Hematopoietic multipotent progenitor cell treated with erythropoietin and hydrocortisone succinate and interleukin-3 and kit ligand, for 6 days (in vitro differentiated cells): ENCODE measurements at places on chromosomes 5 and 9.

GRCh38 chr9:37369671-37370070 lies 52.8 kb upstream of the GRHPR start:
- no peak for DNase-seq

GRCh38 chr5:98096155-98096554 lies 677.3 kb upstream of the RGMB start:
- DNase-seq: no peak

DNA sequence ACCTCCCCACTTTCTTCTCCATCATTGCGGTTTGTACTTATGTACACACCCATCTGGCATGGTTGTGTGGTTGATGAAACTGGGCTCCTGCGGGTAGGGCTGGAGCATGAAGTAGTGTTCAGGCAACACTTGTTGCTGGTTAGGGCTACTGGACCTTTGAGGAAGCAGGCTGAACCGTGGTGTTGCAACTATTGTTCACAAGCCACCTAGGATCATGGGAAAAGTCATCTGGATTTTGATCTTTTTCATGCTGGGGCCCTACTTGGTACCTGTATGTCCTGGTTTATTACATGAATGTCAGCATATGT lies 40.1 kb upstream of the TIFAB start:
- DNase-seq: no peak

DNA sequence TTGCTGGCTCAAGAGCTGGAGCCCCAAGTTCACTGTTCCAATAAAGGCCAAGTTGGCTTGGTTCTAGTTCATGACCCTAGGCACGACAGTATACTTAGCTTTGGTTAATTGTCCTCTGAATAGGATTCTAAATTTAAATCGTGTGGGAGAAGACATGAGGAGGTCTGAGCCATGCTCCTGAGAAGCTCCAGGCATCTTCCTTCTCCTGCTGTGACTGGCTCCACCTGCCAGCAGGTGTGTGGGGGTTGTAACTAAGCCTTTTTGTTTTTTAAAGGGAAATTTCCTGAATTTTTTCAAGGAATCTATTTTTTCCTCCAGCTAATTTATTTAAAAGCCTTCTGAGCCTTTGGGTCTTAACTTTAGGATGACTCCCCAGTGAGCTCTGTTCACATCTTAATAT lies 20.2 kb upstream of the TRIM36 start:
- no peak for DNase-seq

DNA sequence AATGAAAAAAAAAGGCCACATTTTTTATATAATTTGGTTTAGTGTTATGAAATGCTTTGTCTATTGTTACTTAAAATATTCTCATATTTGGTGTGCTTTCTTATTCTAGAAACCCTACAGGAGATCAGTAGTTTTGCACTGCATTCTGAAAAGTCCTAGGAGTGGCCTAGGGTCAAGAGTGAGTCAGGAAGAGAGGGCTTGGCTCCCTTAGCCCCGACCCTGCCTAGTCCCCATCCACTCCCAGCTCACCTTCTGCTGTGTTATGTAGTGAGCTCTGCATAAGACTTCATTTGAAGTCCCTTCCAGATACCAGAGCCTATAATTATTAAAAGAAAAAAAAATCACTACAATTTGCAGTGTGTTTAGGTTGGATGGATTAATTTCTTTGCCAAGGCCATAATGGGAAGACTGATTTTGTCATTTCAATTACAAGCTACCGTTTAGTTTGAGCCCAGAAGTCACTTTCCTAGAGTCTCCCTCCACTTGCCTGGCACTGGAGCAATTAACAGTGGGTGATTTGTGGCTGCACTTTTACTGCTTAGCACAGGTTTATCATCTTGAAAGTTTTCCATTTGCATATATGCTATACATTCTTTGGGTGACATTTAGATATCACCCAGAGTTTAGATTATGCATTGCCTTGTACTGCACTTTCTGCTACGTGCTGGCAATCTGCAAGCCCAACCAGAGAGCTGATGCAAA lies 143.3 kb downstream of the INSYN2B start:
- DNase-seq: no peak

DNA sequence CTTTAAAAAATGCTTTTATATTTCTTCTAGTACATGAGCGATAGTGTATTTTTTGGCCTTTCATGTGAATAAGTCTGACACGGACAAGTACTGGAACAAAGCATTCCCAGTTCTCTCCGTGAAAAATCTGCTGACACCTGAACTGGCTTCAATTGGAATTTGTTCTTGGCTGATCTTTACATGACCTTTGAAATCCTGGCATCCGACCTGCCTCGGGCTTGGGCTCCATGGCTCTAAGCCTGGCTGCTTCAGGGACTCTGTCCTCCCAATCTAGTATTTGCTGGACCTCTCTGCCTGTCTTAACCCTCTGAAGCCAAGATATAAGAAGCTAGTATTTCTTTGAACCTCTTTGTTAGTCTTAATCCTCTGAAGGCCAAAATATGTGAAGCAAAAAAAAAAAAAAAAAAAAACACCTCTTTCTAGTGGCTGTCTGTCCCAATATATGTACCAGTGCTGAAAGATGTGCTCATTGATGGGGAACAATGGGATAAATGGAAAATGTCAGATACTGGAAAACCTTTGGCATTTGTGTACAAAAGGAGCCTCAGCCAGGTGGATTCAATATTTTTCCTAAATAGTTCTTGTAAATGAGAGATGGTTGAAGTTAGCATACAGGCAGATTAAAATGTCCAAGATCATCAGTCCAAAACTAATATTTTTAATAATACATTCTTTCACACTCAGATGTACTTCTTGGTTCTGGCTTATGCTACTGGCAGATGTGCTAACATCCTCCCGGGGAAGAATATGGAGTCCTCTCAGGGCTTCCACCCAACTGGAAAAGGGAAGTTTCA lies 470.6 kb downstream of the TUSC1 start:
- no peak for DNase-seq

DNA sequence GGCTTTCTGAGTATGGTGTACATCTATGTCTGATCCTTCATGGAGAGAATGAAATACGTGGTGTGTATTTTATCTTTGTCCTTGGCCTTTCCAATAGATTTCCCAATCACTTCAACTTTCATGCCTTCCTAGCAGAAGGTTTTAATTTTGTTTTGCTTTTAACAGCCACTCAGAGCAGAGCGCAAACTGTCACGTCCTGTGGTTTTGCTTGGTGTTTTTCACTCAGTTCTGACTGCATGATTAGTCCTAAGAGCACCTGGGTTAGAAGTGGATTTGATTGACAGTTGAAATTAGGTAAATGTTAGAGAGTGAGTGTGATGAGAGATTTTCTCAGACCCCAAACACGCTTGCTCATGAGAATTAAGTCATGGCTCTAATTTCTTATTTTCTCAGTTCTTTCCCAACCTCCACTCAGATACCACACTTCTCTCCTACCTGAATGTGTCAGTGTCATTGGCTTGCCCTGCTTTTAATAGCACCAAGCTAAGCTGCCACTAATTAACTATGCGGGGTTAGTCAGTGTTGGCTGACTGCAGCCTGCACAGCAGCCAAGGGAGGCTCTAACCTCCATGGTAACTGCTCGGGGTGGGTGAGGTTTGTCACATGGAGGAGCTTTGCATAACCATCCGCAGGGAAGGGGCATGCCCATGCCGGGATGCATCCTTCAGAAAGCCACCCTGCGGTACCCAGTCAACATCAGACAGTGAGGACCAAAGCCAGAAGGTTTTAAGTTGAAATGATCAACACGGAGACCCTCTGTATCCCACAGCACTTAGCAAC lies 173.4 kb downstream of the NR3C1 start:
- DNase-seq: no peak

- DNase-seq: no peak
These were observed 40.7 kb downstream of the CXXC5 start for GRCh38 chr5:139688751-139689372.

GRCh38 chr9:86749894-86750255 lies 197.4 kb downstream of the GAS1 start:
- DNase-seq: no peak

DNA sequence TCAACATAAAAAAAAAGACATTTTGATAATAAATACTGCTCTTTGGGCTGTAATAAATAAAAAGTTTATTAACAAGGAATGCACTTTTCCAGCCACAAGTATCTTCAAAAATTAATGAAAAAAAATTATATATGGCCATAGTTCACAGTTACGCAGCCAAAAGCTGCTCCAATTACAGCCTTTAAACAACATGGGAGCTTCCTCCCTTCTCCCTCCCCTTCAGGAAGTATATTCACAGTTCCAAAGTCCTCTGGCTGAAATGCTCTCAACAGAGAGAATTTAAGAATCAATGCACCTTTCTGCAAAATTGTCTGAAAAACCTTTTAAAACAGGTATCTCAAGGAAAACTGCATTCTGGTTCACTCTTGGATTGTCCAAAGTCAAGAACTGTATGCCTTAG lies 5.9 kb downstream of the PLK2 start:
- no peak for DNase-seq

DNA sequence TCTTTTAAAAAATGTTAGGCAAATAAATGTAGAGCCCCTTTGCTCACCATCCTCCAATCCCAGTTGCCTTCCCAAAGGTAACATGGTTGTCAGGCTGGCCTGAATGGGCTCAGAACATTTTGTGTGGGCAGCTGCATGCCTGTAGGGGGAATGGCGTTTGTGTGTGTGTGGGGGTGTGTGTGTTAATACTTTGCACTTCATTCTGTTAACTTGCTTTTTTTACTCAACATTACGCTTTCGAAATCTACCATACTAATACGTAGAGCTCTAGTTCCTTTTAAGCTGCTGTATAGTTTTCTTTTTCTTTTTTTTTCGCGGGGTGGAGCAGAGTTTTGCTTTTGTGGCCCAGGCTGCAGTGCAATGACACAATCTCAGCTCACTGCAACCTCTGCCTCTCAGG lies 14.0 kb downstream of the MYOZ3 start:
- DNase-seq: no peak

DNA sequence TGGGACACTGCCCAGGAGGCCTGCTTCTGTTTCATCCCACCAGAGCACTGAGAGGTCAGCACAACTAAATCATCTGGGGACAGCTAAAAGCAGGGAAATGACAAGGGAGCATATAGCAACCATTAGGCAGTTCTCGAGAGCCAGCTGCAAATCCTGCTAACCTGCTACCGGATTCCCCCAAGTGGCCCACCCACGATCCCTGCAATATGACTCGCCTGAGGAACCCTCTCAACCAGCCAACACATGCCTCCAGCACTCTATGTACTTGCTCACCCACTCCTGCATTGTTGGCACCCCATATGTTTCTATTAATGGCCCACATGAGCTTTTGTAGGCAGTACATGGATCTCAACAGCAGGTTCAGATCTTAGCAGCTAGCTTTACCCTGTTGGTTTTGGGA lies 326.0 kb downstream of the GABRG2 start:
- no peak for DNase-seq

- no peak for DNase-seq
These were observed 177.2 kb downstream of the TMEM232 start for GRCh38 chr5:110549301-110549700.

DNA sequence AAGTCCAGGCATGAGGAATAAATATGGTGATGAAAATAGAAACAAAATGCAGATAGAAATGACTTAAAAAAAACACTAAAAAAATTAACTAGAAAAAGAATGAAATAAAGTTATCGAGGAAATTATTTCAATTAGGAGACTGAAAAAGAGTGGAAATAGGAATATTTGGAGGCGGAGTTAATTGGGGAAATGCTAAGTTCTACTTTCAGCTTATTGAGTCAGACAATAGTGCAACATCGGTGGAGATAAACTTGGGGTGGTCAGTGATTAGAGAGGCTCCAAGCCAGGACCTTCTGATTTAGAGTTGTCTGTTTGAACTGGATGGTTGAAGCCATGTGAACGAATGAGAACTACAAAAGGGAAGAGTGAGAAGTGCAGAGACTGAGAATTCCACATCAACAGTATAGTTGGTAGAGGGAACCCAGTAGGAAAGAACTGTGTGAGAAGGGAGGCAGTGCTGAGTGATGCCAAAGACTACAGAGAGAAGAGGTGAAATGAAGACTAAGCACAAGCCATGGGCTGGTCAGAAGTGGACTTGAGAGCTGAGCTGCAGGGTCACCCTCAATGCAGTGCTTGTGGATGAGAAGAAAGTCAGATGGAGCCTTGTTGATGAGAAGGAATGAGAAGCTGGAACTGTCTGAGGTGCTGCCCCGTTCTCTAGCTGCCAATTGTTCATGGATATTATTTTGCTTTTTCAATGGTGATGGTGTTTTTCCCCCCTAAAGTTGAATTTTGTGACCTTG lies 160.7 kb downstream of the ICE1 start:
- DNase-seq: no peak

GRCh38 chr5:116510517-116510916 lies 64.1 kb downstream of the SEMA6A start:
- no peak for DNase-seq

- DNase-seq: no peak
These were observed 18.5 kb downstream of the CD180 start for GRCh38 chr5:67178085-67178484.

- DNase-seq: no peak
These were observed 116.9 kb upstream of the KLF9 start for GRCh38 chr9:70531311-70531710.

DNA sequence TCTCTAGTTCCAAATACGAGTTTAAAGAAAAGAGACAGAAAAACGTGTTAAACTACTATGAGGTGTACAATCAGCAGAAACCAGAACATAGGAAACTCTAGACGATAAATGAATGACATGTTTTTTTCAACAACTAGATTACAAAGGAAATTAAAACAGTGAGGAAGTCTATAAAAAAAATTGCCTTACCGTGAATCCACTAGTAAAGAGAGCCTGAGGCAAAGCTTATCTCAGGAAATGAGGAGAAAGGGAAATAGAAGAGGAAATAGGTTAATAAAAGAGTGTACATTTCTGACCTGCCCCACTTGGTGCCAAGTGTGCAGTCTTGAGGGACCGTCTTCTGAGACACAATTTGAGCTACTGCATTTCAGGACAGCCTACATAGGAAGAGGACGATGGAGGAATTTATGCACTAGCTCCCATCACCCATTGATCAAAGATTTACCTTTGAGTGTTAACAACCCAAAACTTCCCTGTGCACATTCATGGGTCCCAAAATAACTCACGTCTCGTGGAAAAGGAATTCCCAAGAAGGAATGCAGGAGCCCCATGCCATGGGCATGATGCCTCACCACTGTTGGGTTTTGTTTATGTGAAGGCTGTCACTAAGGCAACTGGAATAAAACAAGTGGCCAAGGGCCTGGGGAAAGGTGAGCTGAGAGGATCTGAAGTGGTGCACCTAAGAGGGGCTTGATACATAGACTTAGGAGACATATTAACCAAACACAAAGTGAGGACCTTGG lies 53.6 kb upstream of the SLC1A3 start:
- DNase-seq: no peak

DNA sequence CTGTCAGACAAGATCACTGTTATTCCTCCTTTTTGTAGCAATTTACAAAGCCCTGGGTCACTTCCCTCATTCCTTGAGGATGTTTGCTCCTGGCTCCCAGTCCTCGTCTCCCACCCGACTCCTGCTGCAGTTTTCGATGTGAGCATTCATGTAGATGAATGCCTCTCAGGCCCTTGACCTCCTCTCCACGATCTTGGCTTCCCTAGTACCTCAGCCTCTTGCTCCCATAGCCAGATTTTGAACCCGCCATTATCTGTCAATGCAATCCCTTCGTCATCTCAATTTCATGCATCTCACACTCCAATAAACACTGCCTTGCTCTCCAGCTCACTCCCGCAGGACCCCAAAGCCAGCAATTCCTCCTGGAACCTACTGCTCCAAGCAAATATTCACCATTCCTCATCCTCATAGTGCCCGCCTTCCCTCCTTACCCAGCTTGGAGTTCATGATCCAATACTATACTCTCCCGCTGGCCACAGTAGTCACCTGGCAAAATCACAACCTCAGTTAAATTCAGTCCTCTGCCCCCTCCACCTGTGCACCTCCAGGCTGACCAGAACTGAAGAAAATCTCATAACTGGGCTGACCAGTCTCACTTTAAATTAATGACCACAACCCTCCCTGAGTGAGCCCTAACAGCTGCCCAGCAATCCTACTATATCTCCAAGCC lies 35.1 kb upstream of the JADE2 start:
- no peak for DNase-seq

GRCh38 chr9:129556491-129557191 lies 64.3 kb downstream of the C9orf50 start:
- no peak for DNase-seq
